ENCODE measurements at places on chromosomes 1 and 21.

- DNase-seq: no peak
These were observed 9.4 kb upstream of the PIK3C2B start for GRCh38 chr1:204503913-204504519.

DNA sequence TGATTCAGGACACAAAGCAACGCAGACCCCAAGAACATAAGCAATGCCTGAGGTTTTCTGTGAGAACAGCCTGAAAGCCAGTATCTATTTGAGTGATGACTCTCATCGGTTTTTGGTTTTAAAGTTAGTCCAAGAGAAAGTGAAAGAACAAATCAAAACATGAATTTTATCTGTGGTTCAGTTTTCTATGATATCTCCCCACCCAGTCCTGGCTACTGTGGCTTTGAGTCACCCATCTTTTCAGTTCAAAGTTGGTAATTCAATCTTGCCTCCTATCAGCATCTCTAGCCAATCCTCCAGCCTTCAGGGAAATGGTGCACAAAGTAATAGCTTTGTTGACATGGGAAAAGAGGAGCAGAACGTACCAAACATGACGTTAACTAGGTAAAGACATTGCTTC lies 40.5 kb upstream of the KRTAP19-8 start:
- no peak for DNase-seq

DNA sequence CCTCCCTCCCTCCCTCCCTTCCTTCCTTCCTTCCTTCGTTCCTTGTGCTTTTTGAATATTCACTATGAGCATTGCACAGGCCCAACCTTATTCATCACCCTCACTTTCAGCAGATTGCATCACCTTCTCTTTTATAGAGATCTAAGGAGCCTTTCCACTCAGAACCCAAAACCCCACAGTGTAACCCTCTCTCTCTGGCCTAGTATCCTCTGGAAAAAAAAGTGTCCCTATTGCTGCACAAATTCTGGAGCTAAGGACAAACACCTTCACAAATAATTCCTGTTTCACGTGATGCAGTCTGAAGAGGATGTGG lies 25.6 kb downstream of the OR10J5 start:
- DNase-seq: no peak

DNA sequence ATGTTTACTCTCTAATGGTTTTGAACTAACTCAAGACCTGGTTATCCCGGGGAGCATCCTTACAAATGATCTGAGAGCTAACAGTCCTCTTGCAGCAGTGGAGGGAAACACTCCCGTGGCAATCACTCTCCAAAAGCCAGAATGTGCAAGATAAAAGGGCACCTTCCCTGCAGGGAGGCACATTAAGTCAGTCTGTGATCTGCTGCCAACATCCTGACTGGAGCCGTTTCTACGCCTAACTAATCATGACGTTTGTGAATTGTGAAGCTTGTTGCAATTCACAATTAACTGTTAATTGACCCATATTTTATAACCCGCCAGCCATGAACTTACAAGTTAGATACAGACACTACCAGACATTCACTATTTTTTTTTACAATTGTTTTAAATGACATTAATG lies 52.1 kb upstream of the LGALS8 start:
- DNase-seq: peak; percentile 8

All from right lung (tissue), 10 donors.